Umbilical cord (tissue), 2 donors: ENCODE measurements at places on chromosomes 12 and 14.

DNA sequence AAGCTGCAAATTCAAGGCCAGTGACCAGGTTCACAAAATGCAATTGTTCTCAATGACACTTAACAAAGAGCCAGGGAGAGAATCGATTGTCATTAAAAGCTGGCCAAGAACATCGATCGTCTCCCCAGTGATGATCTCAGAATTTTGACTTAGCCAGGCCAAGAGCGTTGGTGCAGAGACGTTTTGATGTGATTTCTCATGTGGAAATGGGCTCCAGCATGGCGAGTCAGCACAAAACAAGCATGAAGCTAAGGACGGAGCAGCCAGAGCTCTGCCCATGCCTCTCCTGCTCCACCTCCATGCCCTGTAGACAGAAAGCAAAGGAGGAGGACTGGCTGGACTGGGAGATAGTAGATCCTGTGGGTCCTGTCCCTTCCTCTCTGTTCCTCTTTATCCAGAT, 270.8 kb downstream of the FOXN3 start:
- no peak for DNase-seq

DNA sequence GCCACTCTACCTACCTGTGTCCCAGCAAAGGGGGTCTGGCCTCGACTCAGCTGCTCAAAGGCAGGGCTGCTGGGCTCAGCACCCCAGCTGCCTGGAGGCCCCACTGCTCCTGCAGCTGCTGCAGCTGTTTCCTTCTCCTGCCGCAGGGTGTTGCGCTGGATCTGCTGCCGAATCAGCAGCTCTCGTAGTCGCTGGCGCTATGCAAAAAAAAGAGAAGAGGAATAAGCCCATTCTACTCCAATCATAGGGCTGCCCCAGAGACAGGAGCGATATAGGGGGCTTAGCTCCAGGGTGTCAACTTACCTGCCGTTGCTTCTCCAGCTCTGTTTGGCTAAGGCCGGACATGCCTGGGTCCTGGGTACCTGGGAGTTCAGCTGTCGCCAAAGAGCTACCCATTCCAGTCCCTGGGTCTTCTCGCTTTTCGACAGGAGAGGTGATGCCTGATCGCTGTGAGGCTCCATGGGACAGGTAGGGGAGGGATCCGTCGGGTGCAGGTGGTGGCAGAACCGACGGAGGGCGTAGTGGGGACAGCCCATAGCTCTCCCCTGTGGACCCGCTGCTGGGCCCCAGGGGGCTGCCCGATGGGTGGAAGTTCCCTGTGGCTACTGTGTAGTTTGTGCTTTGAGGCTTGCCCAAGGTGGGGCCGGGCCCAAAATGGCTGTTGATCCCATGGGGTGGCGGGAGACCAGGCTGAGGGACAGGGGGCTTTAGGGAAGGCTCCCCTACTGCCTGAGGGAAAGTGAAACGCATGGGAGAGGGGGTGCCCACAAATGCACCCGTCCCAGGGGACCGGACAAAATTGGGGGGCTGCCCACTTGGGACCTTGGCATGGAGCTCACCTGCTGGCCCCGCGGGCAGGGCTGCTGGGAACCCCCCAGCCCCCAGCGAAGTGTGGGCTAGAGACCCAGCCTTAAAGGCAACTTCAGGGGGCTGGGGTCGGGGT, 20.9 kb downstream of the KMT2D start:
- DNase-seq = no peak

- no peak for DNase-seq
Measured at GRCh38 chr14:56659378-56659777, 79.8 kb downstream of the TMEM260 start.

DNA sequence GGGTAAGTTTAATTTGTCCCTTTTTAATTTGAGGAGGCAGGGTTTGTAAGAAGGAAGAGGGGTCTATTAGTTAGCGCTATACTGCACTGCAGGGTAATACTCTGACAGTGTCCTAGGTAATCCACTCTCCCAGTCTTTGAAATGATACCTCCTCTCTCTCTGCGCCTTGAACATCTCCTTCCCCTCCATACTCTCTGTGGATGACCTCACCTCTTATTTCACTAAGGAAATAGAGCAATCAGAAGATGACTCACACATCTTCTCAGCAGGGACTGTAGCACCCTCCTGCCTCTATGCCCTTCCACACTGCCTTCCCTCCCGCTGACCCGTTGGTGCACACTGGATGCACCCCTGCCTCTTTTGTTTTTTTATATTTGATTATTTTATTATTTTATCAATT, 94.2 kb downstream of the GRIP1 start:
- DNase-seq = no peak

- DNase-seq = no peak
Measured at GRCh38 chr14:21476523-21476924, 235 bp downstream of the RAB2B start.

GRCh38 chr14:94145902-94146527, 16.6 kb upstream of the IFI27L2 start:
- DNase-seq = no peak

DNA sequence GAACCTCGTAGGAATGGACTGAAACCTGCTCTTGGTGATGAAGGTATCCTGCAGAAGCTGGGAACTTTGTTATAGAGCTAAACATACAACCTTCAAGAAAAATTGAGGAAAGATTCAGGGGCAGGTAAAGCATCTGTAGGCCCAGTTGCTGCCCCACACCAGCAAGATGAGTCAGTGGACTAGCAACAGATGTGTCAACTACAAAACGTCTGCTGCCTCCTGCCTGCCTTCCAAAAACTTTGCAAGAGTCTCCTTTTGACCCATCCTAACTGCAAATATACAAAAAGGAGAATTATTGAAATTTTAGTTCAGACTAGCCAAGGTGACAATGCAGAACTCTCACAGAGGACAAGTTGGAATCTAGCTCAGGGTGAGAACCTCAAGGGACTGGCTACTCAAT, 60.9 kb upstream of the TMTC1 start:
- DNase-seq = no peak

DNA sequence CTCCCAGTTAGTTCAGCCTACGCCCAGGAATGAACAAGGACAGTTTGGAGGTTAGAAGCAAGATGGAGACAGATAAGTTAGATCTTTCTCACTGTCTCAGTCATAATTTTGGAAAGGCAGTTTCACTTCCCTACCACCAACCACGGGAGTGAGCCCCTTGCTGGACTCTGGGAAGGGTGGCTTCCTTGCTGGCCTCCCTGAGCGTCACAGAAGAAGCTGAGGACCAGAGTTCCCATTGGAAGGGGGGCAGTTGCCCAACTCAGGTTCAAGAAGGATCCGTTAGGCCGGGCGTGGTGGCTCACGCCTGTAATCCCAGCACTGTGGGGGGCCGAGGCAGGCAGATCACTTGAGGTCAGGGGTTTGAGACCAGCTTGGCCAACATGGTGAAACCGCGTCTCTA, 106.2 kb upstream of the MAX start:
- no peak for DNase-seq

GRCh38 chr12:63845726-63846125, 1.2 kb downstream of the SRGAP1 start:
- DNase-seq = no peak

GRCh38 chr12:52434081-52434733, at the start of gene KRT75:
Gene KRT75, minus strand, starts transcription at chr12:52434371. Its CDS starts 67 bp downstream, at chr12:52434304.
- no peak for DNase-seq

- no peak for DNase-seq
Measured at GRCh38 chr12:125208942-125209341, 143.7 kb downstream of the AACS start.

GRCh38 chr14:30883508-30884294, 9.3 kb downstream of the COCH start:
- DNase-seq = no peak

GRCh38 chr12:46983959-46984841, 95.2 kb upstream of the PCED1B start:
- peak; percentile 64 for DNase-seq
